ENCODE measurements at places on chromosomes 7 and 10.

DNA sequence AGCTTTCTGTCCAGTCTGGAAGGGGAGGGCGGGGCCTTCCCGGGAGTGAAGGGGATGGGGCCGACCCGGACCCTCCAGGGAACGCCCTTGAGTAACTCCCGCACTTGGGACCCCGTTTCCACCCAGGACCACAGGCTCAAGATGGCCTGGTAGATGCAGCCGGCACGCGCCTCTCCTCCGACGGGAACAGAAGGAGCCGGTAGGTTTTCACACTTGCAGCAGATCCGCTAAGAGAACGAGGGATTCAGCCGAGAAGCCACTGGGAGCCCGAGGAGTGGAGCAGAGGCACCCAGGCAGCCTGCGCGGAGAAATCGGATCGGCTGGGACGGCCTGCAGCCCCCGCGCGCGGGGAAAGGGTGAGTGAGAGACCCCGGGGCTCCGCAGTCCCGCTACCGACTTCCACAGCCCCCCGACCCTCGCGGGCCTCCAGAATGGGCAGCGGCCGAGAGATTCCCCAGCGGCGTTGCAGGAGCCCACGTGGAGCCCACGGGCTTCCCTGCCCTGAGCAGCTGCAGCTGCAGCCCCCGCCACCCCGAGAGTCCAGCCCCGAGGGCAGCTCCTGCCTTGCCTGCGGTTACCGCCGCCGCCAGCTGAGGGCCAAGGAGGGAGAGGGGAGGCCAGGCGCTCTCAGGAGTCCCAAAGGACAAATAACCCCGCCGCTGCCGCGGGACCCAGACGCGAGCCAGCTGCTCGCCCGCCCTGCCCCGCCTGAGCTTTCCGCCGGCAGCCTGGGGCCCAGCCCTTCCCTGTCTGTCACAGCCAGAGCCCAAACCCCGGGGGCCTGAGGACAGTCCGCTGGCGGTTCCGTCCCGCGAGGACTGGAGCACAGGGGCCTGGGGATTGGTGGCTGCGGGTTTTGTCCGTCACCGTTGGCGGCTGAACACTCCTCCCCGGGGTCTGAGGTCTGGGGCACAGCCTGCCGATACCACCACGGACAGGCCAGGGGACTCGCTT lies 21.8 kb downstream of the IFT22 start:
- no peak for DNase-seq

DNA sequence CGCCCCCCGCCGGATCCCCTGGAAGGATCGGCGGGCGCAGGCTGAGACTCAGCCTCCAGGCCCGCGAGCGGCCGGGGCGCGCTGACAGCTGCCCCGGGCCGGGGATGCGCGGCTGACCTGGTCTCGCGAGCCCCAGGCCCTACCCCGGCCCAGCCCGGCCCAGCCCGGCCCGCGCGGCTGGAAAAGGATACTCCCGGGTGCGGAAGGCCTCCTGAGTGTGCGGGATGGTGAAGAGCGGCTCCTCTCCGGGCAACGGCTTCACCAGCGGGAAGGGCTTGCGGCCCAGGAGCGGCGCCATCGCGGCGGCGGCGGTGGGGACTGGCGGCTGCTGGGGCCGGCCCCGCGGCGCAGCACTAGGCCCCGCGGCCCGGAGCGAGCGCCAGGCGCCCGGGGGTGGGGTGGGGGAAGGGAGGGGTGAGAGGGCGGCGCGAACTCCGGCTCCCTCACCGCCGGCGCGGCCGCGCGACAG lies 423 bp downstream of the BAZ1B start:
- no peak for DNase-seq

GRCh38 chr10:45386657-45387056 lies 12.6 kb downstream of the ALOX5 start:
- DNase-seq, result no peak

DNA sequence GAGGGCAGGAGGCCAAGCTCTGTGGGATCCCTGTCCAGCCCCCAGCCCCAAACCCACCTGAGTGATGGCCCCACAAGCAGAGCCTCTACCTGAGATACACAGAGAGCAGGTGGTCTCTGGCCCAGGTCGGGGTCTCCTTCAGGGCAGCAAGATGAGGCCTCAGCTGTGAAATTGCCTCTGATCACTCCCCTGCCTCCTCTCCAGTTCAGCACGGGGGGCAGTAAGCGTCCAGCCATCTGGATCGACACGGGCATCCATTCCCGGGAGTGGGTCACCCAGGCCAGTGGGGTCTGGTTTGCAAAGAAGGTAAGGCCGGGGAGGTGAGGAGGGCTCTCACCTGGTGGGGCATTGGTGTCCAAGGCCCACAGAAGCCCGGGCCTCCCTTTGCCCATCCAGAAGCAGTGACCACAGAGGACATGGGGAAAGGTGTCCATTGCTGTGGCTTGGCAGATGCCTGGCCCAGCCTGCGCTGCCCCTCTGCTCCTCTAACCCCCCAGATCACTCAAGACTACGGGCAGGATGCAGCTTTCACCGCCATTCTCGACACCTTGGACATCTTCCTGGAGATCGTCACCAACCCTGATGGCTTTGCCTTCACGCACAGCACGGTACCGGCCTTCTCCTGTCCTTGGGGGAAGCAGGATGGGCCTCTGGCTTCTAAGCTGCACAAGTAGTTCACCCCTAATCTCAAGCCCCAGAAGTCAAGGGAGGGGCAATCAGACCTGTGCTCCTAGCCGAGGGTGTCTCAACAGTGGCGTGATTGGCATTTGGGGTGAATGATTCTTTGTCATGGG lies 3.1 kb downstream of the CPA1 start:
- DNase-seq, result no peak

DNA sequence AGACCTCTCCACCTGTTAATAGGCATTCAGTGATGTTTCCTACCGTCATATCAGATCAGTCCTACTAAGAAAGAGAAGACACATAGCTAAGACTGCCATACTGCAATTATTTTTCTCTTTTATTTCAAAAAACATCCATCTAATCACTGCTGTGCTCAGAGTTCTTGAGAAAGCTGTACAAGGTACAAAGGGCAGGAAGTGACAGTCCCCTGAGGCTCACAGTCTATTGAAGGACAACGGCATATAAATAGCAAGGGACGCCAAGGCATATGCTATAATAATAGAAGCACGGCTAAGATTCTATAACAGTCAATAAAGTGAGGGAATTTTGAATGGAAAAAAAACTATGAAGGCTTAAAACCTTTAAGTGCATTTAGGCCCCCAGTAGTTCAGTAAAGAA lies 415.3 kb upstream of the NRP1 start:
- no peak for DNase-seq

- peak; percentile 86 for DNase-seq
Observed at GRCh38 chr10:3806603-3807002, 21.6 kb upstream of the KLF6 start.

DNA sequence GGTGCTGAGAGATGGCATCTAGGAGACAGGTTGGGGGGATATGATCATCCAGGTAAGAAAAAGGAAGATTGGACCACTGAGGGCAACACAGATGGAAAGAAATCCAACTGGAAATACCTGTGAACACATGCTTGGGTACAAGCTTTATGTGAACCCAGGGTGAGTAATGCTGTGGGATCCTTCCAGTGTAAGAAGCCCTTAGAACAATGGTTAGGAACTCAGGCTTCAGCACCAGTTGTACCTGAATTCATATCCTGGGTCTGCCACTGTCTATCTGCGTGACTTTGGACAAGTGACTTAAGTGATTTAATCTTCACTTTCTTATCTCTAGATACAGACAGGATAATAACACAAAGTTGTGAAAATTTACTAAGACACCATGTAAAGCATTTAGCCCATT lies 131.0 kb downstream of the ST7 start:
- DNase-seq, result no peak

GRCh38 chr7:55161154-55161687 lies 142.4 kb downstream of the EGFR start:
- no peak for DNase-seq

DNA sequence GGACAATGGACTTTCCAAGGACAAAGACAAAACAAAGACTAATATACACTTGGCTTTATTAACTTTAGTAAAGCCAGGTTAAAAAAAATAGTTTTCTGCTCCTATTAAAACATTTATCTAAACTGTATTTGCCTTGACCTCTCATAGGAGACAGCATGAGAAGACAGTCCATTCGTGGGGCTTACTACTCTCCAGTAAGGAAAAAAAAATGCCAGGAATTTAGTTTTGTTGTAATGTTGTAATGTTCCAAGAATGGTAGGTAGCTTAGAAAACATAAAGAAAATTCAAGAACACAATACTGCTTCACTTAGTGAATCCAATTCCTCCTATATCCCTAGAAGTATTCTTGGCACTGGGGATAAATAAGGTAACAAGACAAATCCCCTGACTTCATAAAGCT lies 81.7 kb downstream of the KMT2C start:
- DNase-seq, result peak; percentile 76

DNA sequence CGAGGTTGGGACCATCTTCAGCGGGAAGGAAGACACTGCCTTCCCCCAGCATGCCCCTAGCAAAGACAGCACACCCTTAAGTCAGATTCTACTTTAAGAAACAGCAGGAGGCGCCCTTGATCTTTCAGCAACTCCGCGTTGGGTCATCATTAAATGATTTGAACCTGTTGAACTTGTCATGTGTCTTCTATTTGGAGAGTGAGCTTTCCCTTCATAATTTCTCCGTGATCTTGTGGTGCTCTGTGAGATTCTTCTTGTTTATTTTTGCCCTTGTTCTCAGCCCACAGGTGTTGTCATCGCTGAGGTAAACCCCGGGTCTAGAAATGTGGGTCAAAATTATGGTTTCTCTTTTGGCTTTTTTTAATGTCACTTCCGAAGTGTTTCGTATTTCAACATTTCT lies 49.5 kb upstream of the PITRM1 start:
- peak; percentile 71 for DNase-seq

DNA sequence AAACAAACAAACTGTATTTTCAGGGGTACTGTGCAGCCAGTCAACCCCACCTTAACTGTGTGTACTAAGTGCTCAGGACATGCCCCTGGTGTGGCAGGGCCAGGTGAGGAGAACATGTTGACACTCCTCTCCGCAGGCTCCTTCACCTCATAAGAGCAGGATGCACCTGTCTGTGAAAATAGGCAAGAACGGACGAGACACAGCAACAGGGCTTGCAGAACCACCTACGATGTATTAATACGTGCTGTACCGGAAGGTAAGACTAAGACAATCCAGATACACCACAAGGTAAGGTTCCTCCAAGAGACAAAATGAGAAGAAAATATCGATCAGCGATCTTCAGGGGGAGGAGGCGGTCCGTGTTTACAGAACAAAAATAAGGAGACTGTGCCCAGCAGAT lies 65.8 kb upstream of the CAMK2B start:
- no peak for DNase-seq

DNA sequence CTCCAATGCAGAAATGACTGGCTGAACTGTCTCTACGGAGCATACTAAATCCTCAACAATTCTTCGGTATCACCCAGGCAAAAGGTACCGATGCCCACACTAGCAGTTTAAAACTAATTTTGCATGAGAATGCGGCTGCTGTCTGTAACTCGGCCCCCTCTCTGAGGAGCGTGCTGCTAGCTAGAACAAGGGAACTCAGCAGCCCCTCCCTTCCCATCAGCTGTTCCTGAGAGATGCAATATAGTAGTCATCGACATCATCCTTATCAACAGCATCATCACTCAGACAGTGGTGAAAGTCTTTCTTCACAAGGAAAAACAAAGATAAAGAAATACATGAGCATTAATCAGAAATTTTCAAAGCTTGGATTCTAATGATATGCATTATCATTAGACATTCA lies 189.1 kb upstream of the FRMD4A start:
- no peak for DNase-seq

DNA sequence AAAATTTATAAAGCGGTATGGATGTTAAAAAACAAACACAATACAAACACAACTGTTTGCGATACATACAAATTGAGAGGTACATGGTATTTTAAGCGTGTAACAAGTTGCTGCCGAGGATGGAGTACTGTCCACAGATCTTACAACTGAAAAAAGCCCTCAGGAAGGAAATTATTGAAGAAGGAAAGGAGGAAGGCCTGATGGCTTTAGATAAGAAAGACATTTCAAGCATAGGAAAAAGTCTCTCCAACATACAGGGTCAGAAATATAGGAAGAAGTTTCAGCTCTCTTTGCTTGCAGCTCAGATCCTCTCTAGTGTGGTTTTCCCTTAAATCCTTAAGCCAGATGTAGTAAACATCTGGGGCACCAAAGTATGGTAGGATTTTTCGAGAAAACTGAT lies 25.0 kb downstream of the RBM28 start:
- no peak for DNase-seq

DNA sequence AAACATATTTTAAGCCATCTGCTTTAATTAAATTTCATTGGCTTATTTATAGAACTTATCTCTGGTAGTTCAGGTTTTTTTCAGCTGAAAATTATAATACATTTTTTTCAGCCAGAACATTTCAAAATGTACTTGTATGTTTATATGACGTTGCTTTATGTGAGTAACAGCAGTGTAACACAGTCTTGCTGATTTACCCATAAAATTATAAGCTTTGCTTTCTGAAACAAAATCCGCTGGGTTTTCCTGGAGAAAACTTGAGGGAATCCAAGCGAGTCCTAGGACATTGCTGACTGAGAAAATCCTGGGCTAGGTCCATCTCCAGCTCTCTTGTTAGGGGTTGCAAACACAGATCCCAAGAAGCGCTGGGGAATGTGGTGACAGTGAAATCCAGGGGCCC lies 112.2 kb upstream of the GATA3 start:
- DNase-seq, result no peak

GRCh38 chr10:112307358-112308124 lies 24.3 kb downstream of the TECTB start:
- peak; percentile 34 for DNase-seq

GRCh38 chr10:105001269-105001668 lies 360.2 kb downstream of the SORCS3 start:
- no peak for DNase-seq

DNA sequence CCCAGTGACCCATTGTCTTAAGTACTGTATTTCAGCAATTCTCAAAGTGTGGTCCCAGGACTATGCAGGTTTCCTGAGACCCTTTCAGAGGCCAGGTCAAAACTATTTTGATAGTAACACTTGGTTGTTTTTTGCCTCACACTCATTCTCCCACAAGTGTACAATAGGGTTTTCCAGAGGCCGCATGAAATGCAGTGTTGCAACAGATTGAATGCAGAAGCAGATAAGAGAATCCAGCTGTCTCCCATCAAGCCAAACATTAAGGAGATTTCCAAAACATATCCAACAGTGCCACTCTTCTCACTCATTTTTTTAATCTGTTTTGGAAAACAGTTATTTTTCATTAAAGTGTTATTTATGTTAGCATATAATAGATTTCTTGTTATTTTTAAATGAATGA lies 20.0 kb downstream of the VKORC1L1 start:
- DNase-seq, result no peak

DNA sequence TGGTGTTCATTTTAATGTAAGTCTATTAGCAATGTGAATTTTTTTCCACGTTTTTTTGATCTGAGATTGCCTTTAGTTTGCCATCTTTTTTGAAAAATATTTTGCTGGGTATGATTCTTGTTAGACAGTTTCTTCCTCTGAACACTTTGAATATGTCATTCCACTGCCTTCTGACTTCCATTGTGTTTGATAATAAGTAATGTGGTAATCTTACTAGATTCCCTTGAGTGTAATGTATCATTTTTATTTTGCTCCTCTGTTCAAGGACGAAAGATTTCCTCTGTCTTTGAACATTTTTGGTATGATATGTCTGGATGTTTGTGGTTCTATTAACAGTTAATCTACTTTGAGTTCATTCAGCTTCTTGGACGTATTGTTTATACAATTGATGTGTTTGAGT lies 371.4 kb downstream of the SUGCT start:
- DNase-seq, result no peak
